ENCODE measurements at places on chromosomes 13 and 19.

- no peak for DNase-seq
Measured at GRCh38 chr13:87999788-88000187, 328.6 kb downstream of the SLITRK5 start.

- peak; percentile 1 for DNase-seq
Measured at GRCh38 chr13:85828094-85828684, 29.0 kb upstream of the SLITRK6 start.

GRCh38 chr19:3503036-3503572 lies 2.6 kb upstream of the DOHH start:
- no peak for DNase-seq

DNA sequence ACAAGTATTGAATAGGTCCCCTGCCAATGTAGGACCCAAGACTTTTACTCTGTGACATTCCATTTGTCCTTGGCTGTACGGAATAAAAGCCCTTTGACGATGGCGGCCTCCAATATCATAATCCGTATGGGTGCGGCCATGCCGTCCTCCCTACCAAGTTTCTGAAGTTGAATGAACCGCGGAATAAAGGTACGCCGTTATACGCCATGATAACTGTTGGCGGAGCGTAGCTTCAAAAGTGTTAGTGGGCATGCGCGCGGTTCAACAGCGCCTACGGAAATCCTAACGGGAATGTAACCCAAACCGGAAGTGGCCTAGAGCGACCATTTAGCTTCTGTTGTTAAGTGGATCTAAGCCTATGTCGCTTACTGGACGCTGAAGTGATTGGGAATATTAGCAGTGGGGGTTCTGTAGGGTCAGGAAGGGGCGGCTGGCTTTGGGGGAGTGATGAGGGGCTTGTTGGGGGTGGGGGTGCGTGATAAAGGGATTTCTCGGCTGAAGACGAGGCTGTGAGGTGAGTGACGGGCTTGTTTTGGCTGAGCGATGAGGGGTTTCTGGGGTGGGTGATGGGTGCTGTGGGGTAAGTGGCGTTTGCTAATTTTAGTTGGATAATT lies at the start of gene ZNF175:
ZNF175 (plus strand) TSS at position 322 of the 614 bp plus-strand sequence. CDS start 2,047 bp downstream, outside the sequence.
- DNase-seq = peak; percentile 99

GRCh38 chr13:27474751-27475268 lies 24.4 kb upstream of the MTIF3 start:
- no peak for DNase-seq

GRCh38 chr13:101570410-101570809 lies 117.9 kb downstream of the ITGBL1 start:
- peak; percentile 24 for DNase-seq

DNA sequence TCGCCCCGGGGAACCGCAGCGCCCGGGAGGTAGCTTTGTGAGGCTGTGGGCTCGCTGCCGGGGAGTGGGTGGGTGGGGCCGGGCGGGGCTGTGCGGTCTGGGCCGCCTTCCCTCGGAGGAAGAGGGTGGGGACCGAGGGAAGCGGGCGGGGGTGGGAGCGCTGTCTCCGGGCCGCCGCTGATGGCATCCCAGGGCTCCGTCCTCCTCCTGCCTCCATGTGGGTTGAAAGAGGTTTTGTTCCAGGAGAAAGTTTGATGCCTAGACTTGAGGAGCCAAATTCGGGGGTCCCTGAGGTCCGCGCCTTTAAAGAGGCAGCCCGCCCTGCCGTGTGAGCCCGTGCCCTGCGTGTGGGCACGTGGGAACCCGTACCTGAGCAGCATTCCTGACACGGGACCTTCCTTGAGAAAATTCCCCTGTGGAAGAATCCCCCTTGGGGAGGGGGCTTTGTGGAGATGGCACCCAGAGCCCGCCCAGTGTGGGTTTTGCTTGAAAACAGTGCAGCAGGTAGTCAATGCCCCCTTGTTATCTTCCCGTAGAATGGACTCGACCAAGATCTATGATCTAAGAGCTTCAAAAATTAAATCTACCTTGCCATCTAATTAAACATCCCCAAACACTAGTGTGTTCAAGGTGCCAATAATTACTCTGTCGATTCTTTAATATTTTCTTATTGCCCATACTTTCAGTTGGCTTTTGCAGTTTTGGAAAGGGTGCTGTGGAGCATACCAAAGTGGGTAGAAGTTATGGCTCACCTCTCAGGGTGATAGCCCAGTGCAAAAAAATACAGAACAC lies 107.8 kb downstream of the RXFP2 start:
- no peak for DNase-seq

GRCh38 chr13:71866335-71867130 lies 471 bp downstream of the DACH1 start:
- no peak for DNase-seq

- DNase-seq = peak; percentile 12
Measured at GRCh38 chr13:110912651-110913051, 2.2 kb downstream of the ANKRD10 start.

DNA sequence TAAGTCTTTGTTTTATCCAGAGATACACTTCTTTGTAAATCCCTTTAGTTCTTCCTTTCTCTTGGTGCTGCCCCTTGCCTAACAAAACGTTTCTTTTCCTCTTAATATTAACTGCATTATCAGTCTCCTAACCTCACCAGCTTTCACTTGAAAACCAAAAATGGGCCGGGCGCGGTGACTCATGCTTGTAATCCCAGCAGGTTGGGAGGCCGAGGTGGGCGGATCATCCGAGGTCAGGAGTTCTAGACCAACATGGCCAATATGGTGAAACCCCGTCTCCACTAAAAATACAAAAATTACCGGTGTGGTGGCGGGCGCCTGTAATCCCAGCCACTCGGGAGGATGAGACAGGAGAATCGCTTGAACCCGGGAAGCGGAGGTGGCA lies 329.8 kb upstream of the MIR17HG start:
- DNase-seq = peak; percentile 1

DNA sequence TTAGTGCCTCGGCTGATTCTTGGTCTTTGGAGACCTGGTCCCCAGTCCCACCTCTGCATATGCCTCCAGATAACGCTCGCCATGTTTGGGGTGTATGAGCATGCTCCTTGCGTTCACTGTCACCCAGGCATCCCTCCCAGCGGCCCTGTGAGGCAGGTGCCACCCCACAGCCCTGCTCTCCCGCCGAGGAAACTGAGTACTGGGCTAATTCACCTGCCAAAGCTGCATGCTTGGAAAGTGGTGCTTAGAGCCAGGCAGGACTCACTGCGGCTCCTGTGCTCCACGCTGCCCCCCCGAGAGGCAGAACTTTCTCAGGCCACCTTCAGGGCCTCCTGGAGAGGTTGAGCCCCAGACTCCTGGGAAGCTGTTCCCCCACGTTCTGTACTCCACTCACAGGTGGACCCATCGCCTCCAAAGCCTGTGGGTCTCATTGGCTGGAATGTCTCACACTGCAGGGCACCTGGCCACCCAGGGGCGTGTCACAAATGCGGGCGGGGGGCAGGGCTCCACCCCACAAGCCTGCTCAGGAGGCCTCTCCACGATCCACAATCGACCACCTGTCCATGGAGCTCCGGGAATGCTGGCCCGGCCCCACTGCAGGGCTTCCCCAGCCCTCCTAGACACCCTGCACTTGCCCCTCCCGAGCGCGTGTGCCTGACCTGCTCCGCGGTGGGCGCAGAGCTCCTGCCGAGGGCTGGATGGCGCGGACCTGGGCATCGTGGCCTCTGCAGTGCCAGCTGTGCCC lies 64.6 kb downstream of the ATP11A start:
- no peak for DNase-seq

DNA sequence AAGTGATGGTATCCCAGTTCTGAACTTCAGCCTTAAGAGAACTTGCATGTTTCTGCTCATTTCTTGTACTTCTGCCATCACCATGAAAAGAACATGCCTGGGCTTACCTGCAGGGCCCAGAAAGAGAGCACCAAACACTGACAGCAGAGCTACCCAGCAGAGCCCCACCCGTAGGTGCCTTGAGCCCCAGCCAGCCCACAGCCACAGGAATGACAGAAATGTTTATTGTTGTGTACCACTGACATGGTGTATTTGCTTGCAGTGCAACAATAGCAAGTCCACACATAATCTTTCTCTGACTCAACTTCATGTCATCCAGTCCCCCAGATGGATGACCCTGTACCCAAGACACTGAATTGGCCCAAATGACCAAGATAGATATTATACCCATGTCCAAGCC lies 195.2 kb downstream of the TSHZ3 start:
- DNase-seq = no peak

DNA sequence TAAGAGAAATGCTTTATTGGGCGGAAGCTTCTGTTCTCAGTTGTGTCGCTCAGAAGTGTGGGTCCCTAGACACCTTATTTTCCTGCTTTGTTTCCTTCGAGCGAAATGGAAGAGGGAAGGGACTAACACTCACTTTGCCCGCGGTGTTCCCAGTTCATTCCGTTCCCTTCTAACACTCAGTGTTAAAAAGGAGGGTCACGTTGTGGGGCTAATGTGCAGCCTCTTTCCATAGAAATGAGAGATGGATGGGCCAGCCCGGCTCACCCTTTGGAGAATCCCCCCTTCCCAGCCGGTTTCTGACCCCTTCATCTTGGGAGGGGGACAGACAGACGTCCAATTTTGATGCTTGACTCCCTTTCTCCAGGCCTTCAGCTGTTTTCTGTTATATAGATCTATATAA lies 2.3 kb downstream of the ATP11A start:
- DNase-seq = no peak

DNA sequence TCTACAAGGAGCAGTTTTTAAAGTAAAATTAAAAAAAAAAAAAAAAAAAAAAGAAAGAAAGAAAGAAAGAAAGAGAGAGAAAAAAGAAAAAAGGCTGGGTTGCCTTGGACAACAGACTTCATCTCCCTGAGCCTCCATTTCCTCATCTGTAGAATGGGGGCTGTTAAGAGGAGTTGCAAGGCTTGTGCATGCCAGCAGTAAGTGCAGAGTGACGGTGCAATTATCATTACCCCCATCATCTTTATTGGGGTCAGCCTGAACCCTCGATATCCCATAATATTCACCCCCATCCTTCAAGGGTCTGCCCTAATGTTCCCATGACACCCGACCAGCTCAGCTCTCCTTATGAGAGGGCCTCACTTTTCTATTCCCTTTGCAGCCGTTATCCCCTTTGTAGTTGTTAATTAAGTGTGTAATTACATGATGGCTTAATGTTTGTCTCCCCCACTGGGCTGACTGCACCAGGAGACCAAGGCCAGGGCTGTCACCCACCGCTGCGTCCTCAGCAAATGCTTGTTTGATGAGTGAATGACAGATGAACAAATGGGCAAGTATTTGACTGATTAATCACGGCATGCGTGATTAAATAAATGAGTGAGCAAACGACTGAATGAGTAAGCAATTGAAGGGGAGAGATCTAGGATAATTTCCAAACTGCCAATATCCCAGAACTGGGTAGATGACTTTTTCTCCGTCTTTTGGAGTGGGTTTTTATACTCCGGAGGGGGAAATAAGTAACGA lies 10.1 kb downstream of the FOSB start:
- no peak for DNase-seq

- DNase-seq = no peak
Measured at GRCh38 chr19:3146677-3147100, 10.9 kb downstream of the GNA15 start.
